ENCODE measurements at places on chromosomes 7 and 10. TPM values are rescaled to one million over a fixed set of nuclear protein-coding genes. Genes with fewer than 3 reads are reported as not detected.

GRCh38 chr7:132311733-132312132 is 264.5 kb downstream of the PLXNA4 start:
- no peaks in the 10 kb centered on the region for H3K4me1 ChIP-seq
- H3K4me3 ChIP-seq = no peak overlapping the region
- DNase-seq = no peak
- H3K36me3 ChIP-seq = no peaks in the 10 kb centered on the region
- no peak overlapping the region for H3K27ac ChIP-seq
- H3K27me3 ChIP-seq = no peaks in the 10 kb centered on the region

DNA sequence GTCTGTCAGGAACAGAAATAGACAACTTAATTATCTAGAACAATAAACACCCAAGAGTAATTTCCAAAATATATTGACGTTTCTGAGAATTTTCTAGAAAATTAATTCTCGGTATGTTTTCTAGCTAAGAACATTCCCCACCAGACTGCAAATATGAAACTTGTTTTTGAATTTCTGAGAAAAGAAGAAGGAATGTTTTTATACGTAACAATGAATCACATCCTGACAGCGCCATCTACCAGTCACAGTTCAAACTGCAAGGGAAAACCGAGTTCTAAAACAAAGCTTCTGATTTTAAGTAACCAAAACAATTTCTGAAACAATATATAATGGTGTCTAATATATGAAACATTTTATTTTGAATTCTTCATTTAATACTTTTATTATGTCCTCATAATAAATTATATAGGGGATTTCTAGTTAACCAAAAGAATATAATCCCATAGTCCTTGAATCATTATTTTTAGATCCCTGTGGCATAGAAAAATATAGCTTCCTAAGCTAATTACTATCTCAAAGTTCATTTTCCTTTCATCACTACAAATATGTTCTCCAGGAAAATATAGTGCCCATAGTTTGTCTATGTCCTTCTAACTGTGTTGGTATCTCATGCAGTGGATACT is 34.5 kb upstream of the MEOX2 start:
- H3K36me3 ChIP-seq = no peaks in the 10 kb centered on the region
- no peak overlapping the region for H3K4me3 ChIP-seq
- no peaks in the 10 kb centered on the region for H3K4me1 ChIP-seq
- no peak overlapping the region for H3K27ac ChIP-seq
- DNase-seq = peak; percentile 50
- no peaks in the 10 kb centered on the region for H3K27me3 ChIP-seq

DNA sequence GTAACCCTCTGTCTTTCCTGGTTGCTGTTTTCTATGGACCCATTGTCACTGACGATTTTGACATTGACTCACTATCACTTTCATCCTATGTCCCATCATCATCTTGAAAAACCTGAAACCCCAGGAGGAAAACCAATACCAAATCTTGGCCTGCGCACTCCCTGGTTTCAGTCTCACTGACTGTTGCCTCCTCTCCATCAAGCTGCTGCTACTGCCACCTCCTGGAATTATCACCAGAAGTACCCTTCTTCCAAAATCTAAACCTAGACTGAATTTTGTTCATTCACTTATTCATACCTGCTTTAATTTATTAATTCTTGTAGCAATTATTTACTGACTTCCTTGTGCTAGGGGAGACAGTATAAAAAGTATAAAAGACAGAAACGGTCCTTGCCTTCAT is 44.5 kb upstream of the ACBD5 start:
- no peak overlapping the region for H3K27ac ChIP-seq
- H3K4me1 ChIP-seq = no peaks in the 10 kb centered on the region
- H3K36me3 ChIP-seq = no peaks in the 10 kb centered on the region
- DNase-seq = no peak
- H3K4me3 ChIP-seq = no peak overlapping the region
- no peaks in the 10 kb centered on the region for H3K27me3 ChIP-seq

GRCh38 chr10:101162677-101163076 is 31.6 kb downstream of the TLX1 start:
- H3K4me1 ChIP-seq = 0 out of 2 replicates have a peak, but pooled peaks cover 7% of the 10 kb centered on the region
- no peaks in the 10 kb centered on the region for H3K27me3 ChIP-seq
- no peak for DNase-seq
- H3K4me3 ChIP-seq = no peak overlapping the region
- H3K36me3 ChIP-seq = no peaks in the 10 kb centered on the region
- H3K27ac ChIP-seq = no peak overlapping the region

DNA sequence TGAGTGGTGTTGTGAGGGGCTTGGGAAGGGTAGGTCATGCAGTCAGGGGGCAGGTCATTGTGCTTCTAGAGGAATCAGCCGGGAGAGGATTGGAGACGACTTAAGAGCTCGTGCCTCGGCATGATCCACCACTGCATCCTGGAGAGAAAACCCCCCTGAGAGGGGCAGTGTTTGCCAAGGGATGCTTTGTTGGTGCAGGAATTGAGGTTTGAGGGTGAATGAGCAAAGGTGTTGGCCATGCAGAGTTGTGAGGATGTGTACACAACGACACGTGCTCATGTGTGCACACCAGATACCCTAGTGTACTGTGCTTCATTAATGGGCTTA is 85.6 kb upstream of the ANLN start:
- no peak for DNase-seq
- no peak overlapping the region for H3K4me3 ChIP-seq

DNA sequence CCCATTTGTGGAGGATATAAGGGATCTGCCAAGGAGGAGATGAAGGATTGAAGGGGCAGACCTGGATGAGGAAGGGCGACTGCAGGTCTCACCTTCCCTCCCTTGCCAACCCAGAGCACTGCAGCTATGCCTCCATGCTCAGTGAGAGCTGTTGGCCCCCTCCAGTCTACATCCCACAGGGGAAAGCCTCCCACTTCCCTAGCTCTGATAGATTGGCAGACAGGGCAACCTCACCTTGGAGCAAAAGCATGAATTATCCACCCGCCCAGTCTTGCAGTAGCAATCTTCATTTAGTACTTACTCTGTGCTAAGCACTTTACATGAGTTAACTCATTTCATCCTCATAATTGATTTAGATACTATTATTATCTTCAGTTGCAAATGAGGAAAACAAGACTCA is 70.4 kb upstream of the SMNDC1 start:
- no peak overlapping the region for H3K27ac ChIP-seq
- DNase-seq = no peak
- H3K36me3 ChIP-seq = no peaks in the 10 kb centered on the region

GRCh38 chr10:22317076-22317370 is 835 bp downstream of the COMMD3 start:
- H3K4me3 ChIP-seq = peak overlapping the region; percentile 70
- no peak for DNase-seq
- peaks cover 21% of the 10 kb centered on the region for H3K27me3 ChIP-seq

GRCh38 chr10:77185696-77186095 is 451.9 kb downstream of the KCNMA1 start:
- no peak for DNase-seq
- no peaks in the 10 kb centered on the region for H3K4me1 ChIP-seq
- no peak overlapping the region for H3K4me3 ChIP-seq
- H3K27me3 ChIP-seq = no peaks in the 10 kb centered on the region
- no peaks in the 10 kb centered on the region for H3K36me3 ChIP-seq

DNA sequence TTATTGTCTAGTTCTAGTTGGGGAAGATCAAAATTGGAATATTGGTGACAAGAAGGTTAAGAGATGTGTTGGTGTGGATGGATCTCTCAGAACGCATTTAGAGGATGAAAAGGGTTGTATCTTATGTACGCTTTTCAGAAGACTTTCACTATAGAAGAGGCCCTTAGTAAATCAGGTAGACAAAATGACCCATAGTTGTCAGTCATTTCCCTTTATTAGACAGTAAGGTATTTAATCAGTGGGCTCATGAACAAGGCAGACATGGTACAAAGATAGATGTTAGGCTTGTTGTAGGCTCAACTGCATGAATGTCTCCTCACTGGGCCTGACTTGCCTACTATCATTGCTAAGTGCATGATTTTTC is 359.2 kb downstream of the PHF14 start:
- H3K36me3 ChIP-seq = no peaks in the 10 kb centered on the region
- H3K4me1 ChIP-seq = peaks cover 3% of the 10 kb centered on the region
- H3K27ac ChIP-seq = no peak overlapping the region
- no peaks in the 10 kb centered on the region for H3K27me3 ChIP-seq

GRCh38 chr10:82318534-82318933 is 443.5 kb downstream of the NRG3 start:
- no peak overlapping the region for H3K27ac ChIP-seq
- no peaks in the 10 kb centered on the region for H3K27me3 ChIP-seq
- no peak overlapping the region for H3K4me3 ChIP-seq
- peaks cover 6% of the 10 kb centered on the region for H3K4me1 ChIP-seq

GRCh38 chr7:50088463-50089129 is 4.5 kb downstream of the ZPBP start:
- DNase-seq = no peak
- H3K36me3 ChIP-seq = no peaks in the 10 kb centered on the region
- no peak overlapping the region for H3K4me3 ChIP-seq
- no peak overlapping the region for H3K27ac ChIP-seq

- no peak overlapping the region for H3K4me3 ChIP-seq
- no peak overlapping the region for H3K27ac ChIP-seq
- no peaks in the 10 kb centered on the region for H3K36me3 ChIP-seq
- H3K4me1 ChIP-seq = no peaks in the 10 kb centered on the region
- H3K27me3 ChIP-seq = no peaks in the 10 kb centered on the region
Observed at GRCh38 chr7:12898004-12898403, 210.6 kb downstream of the ARL4A start.

GRCh38 chr10:119518176-119518575 is 24.3 kb downstream of the RGS10 start:
- H3K27ac ChIP-seq = no peak overlapping the region
- H3K27me3 ChIP-seq = no peaks in the 10 kb centered on the region
- no peaks in the 10 kb centered on the region for H3K36me3 ChIP-seq
- peaks cover 1% of the 10 kb centered on the region for H3K4me1 ChIP-seq

GRCh38 chr10:97572214-97572989 is at the start of gene ANKRD2:
TSS of gene ANKRD2 (plus strand) at chr10:97572779. CDS start at chr10:97572789, 10 bp downstream.
- H3K27me3 ChIP-seq = no peaks in the 10 kb centered on the region
- H3K36me3 ChIP-seq = no peaks in the 10 kb centered on the region
- H3K4me1 ChIP-seq = 0 out of 2 replicates have a peak, but pooled peaks cover 2% of the 10 kb centered on the region
- no peak within 1 kb of the TSS for H3K27ac ChIP-seq
- no peak within 1 kb of the TSS for H3K4me3 ChIP-seq

- no peaks in the 10 kb centered on the region for H3K27me3 ChIP-seq
- no peaks in the 10 kb centered on the region for H3K36me3 ChIP-seq
- no peak overlapping the region for H3K4me3 ChIP-seq
- H3K4me1 ChIP-seq = no peaks in the 10 kb centered on the region
- no peak for DNase-seq
- H3K27ac ChIP-seq = no peak overlapping the region
Observed at GRCh38 chr7:140771826-140772225, 75.3 kb downstream of the NDUFB2 start.

GRCh38 chr7:50185951-50186682 is 93.1 kb upstream of the ZPBP start:
- H3K4me1 ChIP-seq = no peaks in the 10 kb centered on the region
- H3K36me3 ChIP-seq = no peaks in the 10 kb centered on the region
- DNase-seq = no peak
- no peaks in the 10 kb centered on the region for H3K27me3 ChIP-seq
- no peak overlapping the region for H3K4me3 ChIP-seq

DNA sequence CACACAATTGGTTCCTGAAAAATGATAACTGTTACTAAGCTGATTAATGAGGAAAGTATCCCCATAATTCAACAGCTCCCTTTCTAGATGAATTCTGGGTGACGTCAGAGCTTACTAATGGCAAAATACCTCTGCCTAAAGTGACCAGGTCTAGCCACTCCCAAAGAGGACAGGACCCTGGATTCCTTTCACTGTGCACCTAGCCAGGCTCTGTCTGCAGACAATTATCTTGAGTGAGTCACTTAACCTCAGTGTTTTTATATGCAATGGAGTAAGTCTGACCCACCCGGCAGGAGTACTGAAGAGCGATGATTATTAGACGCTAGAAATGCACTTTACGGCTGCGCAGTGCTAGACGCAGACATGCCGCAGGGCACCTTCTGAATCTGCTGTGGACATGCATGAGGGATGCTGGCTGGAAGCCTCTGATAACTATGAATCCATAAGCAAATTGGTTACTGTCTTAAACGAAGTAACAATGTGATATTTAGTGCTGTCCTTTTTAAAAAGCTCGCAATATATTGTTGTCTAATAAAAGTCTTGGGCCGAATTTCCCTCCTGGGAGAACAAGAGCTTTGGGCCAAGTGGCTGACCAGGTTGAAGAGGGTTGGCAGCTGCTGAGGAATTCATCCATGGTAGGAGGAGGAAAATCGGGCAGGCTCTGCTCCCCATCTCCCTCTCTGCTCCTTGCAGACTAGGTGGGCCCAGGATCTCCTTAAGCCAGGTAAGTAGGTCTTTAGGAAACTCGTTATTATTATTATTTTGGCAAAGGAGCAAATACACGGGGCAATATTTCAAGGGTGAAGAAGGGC is 4.6 kb upstream of the INPP5A start:
- no peak for DNase-seq
- no peak overlapping the region for H3K27ac ChIP-seq
- no peak overlapping the region for H3K4me3 ChIP-seq
- H3K27me3 ChIP-seq = no peaks in the 10 kb centered on the region
- peaks cover 12% of the 10 kb centered on the region for H3K4me1 ChIP-seq

DNA sequence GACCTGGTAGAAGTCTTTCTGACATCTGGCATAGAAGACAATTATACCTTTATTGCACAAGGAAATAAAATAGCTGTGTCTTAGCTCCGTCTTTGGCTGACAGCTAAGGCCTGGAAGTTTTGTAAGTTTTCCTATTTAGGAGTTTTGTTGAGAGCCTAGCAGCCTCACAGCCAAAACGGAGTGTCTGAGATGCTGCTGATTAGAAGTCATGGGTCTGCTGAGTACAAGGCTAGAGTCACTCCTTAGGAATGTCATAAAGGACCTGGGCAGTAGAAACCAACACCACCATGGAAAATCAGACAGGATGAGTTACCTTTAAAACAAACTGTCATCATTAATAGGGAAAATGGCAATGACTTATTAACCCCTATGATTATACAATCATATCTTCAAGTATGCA is 442.5 kb downstream of the KCNMA1 start:
- H3K36me3 ChIP-seq = no peaks in the 10 kb centered on the region
- no peak overlapping the region for H3K4me3 ChIP-seq
- H3K27ac ChIP-seq = no peak overlapping the region
- no peak for DNase-seq
- peaks cover 2% of the 10 kb centered on the region for H3K4me1 ChIP-seq

DNA sequence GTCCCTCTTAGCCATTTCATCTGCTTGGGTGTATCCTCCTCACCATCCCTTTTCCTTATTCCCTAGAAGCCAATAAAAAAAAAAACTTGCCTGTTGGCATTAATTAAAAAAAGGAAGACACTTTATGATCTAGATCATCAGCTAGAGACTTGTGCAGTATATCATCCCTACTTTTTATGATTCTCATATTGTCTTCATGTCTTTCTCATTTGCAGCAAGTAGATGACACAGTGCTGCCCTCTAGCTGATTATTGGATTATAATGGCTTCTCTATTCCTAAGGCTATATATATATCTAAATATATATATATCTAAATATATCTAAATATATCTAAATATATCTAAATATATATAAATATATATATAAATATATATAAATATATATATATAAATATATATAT is 272.4 kb upstream of the LRGUK start:
- no peak overlapping the region for H3K27ac ChIP-seq

The FANK1 gene
- not detected for total RNA-seq

The ADRA2A gene
- 7.3 TPM for total RNA-seq

The COL1A2 gene
- total RNA-seq = 85.4 TPM

The FAM221A gene
- total RNA-seq = 21.5 TPM

The CASTOR2 gene
- 47.8 TPM for total RNA-seq

The RAPGEF5 gene
- 22.1 TPM for total RNA-seq

The SRRM3 gene
- total RNA-seq = 17.4 TPM

The TMEM236 gene
- 0.11 TPM for total RNA-seq

The UCN3 gene
- not detected for total RNA-seq

The SLC26A4 gene
- 0.35 TPM for total RNA-seq
